ENCODE measurements at places on chromosomes 5 and 9.

GRCh38 chr5:76669245-76669644 lies 46.0 kb upstream of the F2RL2 start:
- no peak for DNase-seq

- no peak for DNase-seq
These were observed 60.3 kb upstream of the RNU6ATAC start for GRCh38 chr9:134224567-134225093.

- DNase-seq: no peak
These were observed 4.1 kb downstream of the SYNPO start for GRCh38 chr5:150644514-150644913.

GRCh38 chr5:18736051-18736398 lies 1101.8 kb downstream of the TAF11L14 start:
- no peak for DNase-seq

GRCh38 chr5:36363101-36363500 lies 61.4 kb upstream of the RANBP3L start:
- DNase-seq: no peak

- no peak for DNase-seq
These were observed 189.2 kb downstream of the TSSK1B start for GRCh38 chr5:113245427-113246225.

DNA sequence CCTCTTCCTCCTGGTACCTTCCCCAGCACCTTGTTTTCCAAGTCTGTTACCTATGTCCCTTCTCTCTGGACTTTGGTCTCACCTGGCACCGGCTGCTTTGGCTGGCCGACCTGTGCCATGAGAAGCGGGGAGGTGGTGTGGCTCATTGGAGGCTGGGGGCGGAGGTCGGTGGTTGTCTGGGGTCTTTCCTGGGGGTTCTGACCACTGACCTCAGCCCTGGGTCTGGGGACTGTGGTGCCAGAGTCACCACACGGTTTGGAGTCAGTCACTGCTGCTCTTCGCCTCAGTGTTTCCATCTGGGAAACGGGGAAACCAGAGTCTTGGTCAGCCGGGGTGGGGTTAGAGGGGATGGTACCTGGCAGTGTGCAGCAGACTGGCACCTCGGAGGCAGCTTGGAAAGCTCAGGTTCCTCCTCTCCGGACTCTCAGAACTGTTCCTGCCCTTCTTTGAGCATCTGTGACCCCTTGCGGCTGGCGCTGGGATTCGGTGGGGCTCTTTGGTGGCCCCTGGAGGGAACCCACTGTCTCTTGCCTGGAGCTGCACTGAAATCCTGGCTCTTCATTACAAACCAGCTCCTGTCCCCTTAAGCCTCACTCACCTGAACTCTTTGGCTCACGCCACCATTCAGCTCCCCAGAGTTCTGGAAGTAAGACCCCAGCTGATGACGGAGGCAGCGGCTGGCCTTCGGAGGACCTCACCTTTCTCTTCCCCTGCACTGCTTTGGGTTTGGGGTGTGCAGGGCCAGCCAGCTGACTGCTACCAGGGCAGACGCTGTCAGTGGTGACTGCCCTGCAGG lies 4.1 kb upstream of the RXRA start:
- peak; percentile 84 for DNase-seq

DNA sequence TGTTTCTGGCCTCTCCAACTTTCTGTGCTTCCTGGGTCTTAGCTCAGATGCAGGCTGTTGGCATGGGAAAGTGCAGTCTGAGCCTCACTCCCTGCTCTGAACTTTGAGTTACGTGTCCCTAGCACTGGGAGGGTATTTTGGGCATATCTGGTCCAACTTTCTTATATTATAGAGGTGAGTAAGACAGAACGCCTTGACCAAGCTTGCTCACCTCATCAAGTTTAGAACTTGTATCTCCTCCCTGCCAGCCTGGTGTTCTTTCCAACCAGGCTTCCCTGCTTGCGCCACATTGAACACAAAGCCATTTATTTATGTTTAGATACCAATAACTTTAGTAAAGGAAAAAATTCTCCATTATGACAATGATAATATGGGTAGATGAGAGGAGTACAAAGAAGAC lies 33.2 kb downstream of the TNC start:
- no peak for DNase-seq

GRCh38 chr9:98132806-98133631 lies 14.0 kb upstream of the TRIM14 start:
- DNase-seq: no peak

- no peak for DNase-seq
These were observed 530.5 kb downstream of the MTRR start for GRCh38 chr5:8399471-8399870.

DNA sequence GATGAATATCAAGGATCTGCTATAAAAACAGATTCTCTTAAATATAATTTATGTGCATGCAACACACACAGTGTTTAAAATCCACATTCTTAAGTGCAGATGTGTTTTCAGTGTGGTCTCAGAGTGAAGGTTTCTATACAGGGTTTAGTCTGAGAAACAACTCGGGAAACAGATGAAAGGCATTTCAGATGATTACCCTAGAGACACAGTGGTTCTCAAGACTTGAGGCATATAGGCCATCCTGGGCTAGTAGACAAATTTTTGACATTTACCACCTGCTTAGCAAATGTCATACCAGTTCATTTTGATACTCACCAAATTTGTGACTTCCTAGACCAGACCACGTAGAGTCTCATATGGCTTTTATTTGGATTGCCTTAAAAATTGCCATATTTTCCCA lies 216.5 kb downstream of the ARL15 start:
- DNase-seq: no peak

DNA sequence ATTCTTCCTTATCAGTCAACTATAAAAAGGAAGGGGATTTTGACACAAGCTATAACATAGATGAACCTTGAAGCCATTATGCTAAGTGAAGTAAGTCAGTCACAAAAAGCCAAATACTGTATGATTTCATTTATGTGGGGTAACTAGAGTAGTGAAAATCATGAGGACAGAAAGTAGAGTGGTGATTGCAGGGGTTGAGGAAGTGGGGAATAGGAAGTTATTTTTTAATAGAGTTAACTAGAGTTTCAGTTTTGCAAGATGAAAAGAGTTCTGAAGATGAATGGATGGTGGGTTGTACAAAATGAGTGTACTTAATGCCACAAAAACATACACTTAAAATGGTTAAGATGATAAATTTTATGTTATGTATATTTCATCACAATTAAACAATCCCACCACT lies 65.4 kb upstream of the FAM174A start:
- no peak for DNase-seq

DNA sequence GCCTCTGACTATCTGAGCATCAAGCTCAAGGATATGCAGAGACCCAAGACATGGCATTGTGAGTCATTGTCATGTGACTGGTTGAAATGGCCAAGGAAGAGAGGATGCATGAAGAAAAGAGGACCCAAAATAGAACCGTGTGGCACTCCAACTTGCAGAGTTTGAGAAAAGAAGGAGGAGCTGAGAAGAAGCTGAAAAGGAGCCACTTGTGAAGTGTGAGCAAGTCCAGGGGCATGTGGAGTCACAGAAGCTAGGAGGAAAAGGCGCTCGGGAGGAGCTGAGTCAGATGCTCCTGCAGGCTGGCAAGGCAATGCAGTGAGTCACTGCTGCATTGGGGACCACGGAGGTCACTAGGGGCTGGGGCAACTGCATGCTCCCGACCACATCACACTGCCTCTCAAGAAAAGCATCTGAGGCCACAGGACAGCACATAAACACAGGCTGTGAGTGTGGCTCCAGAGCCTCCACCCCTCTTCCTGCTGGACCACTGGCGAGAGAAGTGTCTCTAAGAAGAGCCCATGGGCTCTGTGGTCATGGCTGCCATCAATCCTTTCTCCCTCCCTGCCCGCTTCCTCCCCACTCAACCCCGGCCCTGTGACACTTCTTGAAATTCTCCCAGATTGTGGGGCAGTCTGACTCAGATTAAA lies 197.6 kb downstream of the DRD1 start:
- no peak for DNase-seq

GRCh38 chr5:33065131-33065530 lies 354.0 kb downstream of the NPR3 start:
- DNase-seq: no peak

All from lower leg skin (tissue), 4 donors.